NCI-H1930 (cell line): ENCODE measurements at places on chromosomes 3 and 15.

DNA sequence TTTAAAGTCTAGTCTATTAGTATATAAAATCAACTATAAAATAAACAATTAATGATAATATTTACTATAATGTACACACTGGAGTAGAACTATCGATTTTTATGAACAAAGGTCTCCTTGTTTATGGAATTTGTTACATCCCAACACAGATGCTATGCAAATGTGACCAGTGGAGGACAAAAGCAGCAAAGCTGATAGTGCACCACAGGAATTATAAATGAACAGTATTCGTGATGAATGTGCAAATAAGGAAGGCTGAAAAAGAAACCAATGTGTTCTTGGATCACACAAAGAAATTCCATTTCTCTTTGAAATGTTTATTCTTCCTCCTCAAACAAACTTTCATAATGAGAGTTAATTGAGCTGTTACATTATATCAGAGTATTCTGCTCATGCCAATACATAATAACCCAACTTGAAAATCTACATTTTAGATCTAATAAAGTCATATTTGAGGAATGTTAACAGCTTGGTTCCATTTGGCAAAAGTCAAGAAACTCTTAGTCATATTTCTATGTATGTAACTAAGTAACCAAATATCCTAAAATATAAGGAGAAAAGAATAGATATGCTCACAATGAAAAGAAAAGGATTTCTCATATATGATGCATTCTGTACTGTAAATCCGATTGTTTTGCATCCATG, 79.3 kb downstream of the NEK10 start:
- no peak for DNase-seq

DNA sequence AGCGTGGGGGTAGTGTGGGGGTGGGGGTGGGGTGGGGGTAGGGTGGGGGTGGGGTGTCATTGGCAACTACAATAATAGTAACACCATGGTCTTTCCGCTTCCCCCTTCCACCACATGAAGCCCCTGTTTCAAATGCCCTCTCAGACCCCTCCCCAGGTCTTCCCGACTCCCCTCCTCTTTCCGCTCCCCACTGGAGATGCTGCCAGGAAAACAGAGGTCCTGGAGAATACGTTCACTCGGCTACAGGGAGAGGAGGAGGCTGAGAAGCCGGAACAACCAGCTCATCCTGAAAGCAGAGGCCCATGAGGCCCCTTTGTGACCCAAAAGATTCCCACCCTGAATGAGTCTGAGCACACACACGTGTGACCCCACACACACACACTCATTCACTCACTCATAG, 75.4 kb downstream of the CPN2 start:
- no peak for DNase-seq

- DNase-seq: no peak
Observed at GRCh38 chr3:180183346-180183745, 146.6 kb upstream of the PEX5L start.

- DNase-seq: no peak
Observed at GRCh38 chr3:153163756-153164550, 1.9 kb downstream of the RAP2B start.

GRCh38 chr3:69420781-69421520, 35.1 kb upstream of the FRMD4B start:
- no peak for DNase-seq

DNA sequence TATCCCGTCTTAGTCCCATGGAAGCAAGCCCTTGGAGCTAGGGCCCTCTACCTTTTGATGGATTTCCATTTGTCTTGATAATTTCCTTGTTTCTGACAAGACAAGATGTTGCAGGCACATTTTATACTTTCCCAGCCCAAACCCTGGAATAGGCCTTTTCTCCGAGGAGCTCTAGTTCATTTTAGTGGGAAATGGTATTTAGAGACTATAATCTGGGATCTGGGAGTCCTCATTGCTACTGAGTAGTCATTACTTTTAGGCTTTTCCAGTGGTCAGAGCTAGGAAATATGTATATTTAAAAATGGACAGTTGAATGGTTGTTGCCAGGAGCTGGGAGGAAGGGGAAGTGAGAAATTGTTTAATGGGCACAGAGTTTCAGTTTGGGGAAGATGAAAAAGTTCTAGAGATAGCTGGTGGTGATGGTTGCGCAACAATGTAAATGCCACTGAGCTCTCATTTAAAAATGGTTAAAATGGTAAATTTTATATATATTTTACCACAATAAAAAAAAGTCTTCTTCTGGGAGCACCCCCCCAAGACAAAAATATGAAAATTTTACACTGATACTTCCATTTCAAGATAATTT, 31.6 kb downstream of the MLH1 start:
- DNase-seq: no peak

DNA sequence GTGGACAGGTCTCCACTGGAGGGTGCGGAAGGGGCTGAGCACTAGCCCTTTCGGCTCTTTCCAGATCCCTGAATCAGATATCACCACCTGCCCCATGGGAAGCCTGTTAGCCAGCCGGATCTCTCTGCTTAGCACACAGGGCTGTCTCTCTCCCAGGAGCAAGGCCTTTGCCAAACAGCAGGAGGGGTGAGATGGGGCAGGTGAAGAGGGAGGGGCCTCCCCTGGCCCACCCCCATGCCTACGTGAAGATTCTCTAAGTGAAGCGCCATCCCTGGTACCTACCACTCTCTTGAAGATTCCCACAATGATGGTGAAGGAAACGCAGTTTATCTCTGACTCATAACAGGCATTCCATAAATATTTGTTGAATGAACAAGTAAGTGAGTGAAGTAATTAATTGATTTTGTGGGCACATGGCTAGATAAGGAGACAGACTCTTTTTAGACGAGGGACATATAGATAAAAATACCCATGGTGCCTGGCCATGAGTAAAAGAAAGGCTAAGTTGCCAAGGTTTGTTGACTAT, 19.6 kb upstream of the HCN4 start:
- DNase-seq: no peak

DNA sequence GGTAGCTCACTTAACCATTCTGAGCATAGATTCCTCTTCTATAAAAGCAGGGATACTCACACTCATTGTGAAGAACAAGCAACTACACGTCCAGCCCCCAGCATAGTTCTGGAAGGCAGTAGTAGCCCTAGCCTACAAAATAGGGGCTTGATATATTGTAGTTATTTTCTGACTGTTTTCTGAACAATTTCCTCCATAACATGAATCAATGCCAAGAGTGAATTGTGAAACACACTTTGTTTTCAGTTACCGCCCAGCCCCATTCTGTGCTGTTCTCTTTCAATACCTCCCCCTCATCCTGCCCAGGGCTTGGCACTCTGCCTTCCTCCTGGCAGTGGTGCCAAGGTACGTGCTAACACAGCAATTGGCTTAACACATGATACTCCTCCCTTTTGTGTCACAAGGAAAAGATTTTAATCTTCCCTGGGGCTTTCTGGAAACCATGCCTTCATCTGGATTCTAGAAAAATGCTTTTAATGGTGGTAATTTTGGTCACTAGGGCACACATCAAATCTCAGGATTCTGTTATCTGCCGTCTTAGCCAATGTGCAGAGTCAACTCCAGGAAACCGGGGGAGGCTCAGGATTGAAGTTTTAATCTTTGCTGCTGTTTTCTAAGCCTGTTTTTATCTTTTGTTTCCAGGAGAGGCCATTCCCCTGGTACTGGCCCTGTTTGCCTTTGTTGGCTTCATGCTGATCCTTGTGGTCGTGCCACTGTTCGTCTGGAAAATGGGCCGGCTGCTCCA, 37.2 kb downstream of the IL20RB start:
- DNase-seq: no peak
